ENCODE measurements at places on chromosomes 6 and 20.
A peak's percentile ranks its signal among the peaks of the same experiment; 100 is the strongest.

- DNase-seq = no peak
Observed at GRCh38 chr6:159180001-159180400, 10.8 kb downstream of the FNDC1 start.

- no peak for DNase-seq
Observed at GRCh38 chr6:156182356-156182755, 594.8 kb upstream of the ARID1B start.

- no peak for DNase-seq
Observed at GRCh38 chr20:62246872-62247652, 8.7 kb downstream of the OSBPL2 start.

DNA sequence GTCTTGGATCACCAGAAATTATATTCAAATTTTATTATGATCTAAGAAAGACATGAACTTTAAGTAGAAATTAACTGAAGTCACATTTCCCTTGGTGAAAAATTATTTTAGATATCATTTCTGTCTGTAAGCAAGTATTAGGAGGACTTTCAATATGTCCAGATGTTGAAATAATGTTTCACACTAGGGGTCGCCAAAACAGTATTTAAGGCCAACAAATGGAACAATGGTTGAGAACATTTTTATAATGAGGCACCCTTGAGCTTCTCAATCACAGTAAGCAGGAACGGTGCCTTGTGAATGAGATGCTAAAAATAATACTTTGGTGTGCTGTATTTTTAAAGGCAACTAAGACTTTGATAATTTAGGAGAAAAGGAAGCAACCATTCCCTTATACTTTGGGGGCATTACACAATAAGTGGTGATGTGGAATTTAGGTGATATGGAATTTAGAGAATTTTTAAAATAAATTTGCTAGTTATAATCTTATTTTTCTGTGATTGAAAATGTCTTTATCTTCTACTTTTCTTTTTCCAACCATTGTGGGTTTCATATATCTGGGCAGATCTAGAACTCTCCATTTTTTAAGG lies 9.6 kb upstream of the SF3B5 start:
- DNase-seq = peak; percentile 93

- DNase-seq = no peak
Observed at GRCh38 chr6:85569323-85569722, 24.3 kb downstream of the SNX14 start.

- DNase-seq = no peak
Observed at GRCh38 chr6:112370946-112371345, 23.8 kb downstream of the RFPL4B start.

GRCh38 chr20:17142666-17143065 lies 84.2 kb upstream of the PCSK2 start:
- no peak for DNase-seq

GRCh38 chr6:99813565-99813964 lies 180.5 kb downstream of the MCHR2 start:
- no peak for DNase-seq

DNA sequence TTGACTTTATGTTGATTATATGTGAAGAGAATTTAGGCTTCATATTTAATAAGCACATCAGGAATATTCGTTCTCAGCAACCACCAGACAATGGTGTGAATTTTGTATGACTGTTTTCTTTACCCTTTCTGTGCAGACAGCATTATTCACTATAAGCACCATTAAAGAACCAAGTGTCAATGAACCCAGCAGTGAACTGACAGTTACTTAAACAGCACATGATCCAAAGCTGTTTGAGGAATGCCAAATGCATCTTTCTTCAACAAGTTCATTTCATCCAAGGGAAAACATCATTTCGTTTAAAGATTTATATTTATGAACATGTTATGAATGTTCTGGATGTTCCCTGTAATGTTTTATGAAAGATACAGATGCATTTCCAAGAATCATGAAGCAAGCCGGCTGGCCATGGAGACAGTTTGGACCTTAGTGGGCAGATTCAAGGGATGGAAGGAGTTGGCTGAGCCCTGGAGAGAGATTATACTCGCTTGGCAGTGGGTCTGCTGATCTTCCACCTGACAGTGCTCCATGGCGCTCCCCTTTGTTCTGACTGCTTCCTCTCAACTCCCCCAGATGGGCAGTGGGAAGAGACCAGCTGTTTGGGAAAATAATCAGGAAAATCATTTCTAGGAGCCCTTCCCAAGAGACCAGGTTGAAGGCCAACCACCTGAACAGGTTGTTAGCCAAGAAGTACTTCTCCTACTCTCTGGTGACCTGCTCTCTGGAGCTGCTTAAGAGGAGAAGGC lies 326.0 kb upstream of the RSPO3 start:
- no peak for DNase-seq

GRCh38 chr6:87146363-87146762 lies 9.0 kb upstream of the ZNF292 start:
- no peak for DNase-seq

GRCh38 chr6:15501826-15502445 lies 160.9 kb downstream of the DTNBP1 start:
- DNase-seq = no peak

DNA sequence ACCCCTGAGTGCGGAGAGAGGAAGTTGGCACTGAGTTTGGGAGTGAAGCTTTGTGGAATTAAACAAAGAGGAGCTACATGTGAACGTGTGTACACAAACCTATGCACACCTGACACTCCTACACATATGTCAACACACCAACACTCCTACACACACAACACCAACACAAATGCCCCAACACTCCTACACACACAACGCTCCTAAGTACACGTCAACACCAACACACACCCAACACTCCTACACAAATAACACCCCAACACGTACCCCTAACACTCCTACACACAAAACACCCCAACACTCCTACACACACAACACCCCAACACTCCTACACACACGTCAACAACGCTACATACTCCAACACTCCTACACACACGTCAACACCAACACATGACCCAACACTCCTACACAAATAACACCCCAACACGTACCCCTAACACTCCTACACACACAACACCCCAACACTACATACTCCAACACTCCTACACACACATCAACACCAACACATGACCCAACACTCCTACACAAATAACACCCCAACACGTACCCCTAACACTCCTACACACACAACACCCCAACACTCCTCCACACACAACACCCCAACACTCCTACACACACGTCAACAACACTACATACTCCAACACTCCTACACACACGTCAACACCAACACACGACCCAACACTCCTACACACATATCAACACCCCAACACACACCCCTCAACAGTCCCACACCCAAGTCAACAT lies 40.1 kb upstream of the ZBP1 start:
- no peak for DNase-seq

DNA sequence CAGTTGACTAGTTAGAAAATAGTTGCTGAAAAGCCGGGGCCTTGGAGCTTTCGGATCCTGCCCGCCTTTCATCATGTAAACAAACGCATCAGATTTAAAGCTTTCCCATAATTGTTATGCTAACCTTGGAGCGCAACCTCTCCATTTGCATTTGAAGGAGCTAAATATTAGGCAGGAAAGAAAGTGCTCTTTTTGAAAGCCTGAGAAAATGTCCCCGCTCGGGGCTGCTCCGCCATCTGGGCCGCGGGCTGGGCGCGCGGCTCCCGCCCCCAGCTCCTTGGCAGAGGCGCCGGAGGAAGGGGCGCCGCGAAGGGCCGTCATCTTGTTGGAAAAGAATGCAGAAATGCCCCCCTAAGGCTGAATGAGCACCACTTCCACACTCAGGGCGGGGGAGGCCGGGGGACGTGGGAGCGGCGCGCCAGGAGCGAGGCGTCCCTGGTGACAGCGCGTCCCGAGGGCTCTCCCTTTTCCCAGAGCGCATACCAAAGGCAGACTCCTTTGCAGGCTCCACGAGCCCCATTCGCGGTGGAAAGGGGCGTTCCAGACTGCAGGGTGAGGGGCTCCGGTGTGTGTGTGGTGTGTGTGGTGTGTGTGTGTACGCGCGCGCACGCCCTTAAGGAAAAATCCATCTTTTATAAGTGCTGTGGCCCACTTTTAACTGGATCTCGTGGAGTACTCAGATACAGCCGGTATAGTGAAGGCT lies 145.6 kb upstream of the ID4 start:
- no peak for DNase-seq

DNA sequence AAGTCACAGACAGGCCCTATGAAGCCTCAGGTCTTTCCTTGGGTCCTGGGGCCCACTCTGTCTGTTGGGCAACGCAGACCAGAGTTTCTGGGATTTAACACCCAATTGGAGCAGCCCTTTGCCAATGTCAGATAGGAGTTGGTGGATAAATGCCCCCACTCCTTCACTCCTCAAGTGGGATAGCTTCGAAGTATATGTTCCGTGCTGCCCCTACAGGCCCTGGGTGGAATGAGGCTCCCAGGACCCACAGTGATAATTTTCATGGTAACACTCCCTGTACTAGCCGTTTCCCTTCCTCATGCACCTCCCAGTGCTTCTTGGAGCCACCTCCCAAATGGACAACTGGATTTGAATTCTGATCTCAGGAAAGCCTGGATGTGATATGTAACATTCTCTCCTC lies 145.4 kb downstream of the FOXA2 start:
- DNase-seq = no peak

DNA sequence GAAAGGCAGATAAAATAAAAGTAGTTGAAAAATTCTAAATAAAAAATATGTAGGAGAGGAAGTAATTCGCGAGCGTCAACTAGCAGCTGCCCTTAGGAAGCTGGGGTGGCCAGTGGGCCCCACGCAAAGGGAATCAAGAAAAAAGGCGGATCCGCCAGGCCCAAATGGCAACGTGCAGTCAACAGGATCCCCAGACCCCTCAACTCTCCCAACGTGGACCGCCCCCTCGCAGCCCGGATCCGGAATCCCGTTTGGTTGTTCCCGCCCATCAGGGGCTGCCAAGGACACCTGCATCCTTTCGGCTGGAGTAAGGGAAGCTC lies 296 bp downstream of the DZANK1 start:
- no peak for DNase-seq

Measured in AML-193 (cell line).